ENCODE measurements at places on chromosomes 7 and 10. TPM values are rescaled to one million over a fixed set of nuclear protein-coding genes. Genes with fewer than 3 reads are reported as not detected.
A peak's percentile ranks its signal among the peaks of the same experiment; 100 is the strongest.

ACBD7 gene
- 0.71 TPM for total RNA-seq

FAM131B gene
- total RNA-seq, result 0.34 TPM

GALNT11 gene
- 37.9 TPM for total RNA-seq

PAPOLB gene
- total RNA-seq, result 0.10 TPM

CYP2C8 gene
- 0.36 TPM for total RNA-seq

CDK5 gene
- 4.1 TPM for total RNA-seq

- H3K4me1 ChIP-seq, result no peaks in the 10 kb centered on the region
- H3K27ac ChIP-seq, result no peak overlapping the region
- DNase-seq, result no peak
These were observed 52.5 kb downstream of the DGKB start for GRCh38 chr7:14850039-14850438.

GRCh38 chr7:80611779-80612178 is 26.7 kb upstream of the CD36 start:
- peak; percentile 34 for DNase-seq
- H3K27ac ChIP-seq, result no peak overlapping the region
- no peaks in the 10 kb centered on the region for H3K27me3 ChIP-seq
- no peak overlapping the region for H3K4me3 ChIP-seq

DNA sequence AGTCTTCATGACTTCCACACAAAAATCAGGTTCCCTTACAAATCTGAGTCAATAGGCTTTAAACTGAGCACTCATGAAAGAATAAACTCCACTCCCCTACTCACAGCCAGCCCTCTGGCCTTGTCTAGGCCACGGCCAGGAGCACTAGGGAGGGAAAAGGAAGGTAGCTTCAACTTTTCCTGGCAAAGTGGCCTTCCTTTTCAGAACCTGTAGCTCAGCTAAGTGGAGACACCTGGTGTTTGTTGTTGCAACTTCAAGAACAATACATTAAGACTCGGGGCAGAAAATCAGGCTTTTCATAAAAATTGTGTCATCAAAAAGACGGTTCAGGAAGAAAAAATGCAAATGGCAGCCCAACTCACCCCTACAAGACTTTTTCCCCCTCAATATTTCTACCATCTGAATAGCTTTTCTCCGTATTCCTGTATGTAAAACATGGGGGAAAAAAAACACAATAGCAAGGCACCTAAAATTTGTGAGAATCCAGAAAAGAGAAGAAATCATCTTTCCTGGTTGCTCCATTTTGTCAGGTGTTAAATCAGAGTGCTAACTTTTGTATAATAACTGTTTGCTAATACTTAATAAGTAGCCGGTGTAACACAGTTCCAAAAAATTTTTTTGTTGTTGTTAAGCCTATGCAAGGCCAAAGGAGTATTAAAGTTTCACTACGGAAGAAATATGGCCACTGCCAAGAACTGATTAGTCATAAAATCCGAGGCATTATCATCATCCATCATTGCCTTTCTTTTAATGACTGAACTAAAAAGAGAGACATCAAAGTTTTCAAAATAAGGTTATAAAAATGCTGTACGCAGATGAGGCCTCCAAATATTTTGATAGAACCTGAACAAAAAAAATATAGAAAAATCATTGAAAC is 66.2 kb upstream of the ARID5B start:
- H3K36me3 ChIP-seq, result no peaks in the 10 kb centered on the region
- H3K27me3 ChIP-seq, result no peaks in the 10 kb centered on the region
- no peak for DNase-seq
- H3K4me3 ChIP-seq, result no peak overlapping the region
- H3K27ac ChIP-seq, result no peak overlapping the region

DNA sequence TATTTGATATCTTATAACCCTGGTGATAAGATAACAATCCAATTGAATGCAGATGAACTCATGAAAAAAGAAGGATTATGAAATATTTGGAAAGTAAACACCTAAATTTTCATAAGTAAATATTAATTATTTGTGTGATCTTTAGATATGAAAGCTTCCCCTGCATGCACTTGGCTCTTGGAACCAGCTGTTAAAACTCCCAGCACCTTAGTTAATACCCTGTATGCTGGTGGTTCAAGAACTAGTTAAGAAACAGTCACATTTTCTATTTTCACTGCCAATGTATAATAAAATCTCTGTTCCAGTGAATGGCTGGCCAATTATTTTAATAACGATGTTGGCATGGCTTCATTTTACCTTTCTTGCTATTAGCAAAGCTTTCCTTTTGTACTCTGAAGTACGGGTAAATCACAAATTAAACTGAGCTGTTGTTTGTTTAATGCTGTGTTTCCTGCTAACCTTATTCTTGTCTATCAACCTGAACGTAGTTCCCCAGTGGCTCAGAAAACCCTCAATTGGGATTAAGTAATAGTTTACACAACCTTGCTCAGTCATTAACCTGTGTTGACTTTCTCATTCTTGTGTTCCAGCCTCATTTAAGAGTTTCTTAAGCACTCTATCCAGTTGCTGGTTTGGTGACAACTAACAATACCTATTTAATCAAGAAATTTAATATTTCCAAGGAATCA is 38.9 kb downstream of the MET start:
- no peaks in the 10 kb centered on the region for H3K36me3 ChIP-seq
- no peaks in the 10 kb centered on the region for H3K4me1 ChIP-seq
- no peaks in the 10 kb centered on the region for H3K27me3 ChIP-seq
- no peak overlapping the region for H3K4me3 ChIP-seq
- H3K27ac ChIP-seq, result no peak overlapping the region

GRCh38 chr7:77727936-77728701 is 31.9 kb downstream of the RSBN1L start:
- H3K4me3 ChIP-seq, result no peak overlapping the region
- H3K27ac ChIP-seq, result no peak overlapping the region
- H3K27me3 ChIP-seq, result no peaks in the 10 kb centered on the region
- H3K4me1 ChIP-seq, result peaks cover 9% of the 10 kb centered on the region

DNA sequence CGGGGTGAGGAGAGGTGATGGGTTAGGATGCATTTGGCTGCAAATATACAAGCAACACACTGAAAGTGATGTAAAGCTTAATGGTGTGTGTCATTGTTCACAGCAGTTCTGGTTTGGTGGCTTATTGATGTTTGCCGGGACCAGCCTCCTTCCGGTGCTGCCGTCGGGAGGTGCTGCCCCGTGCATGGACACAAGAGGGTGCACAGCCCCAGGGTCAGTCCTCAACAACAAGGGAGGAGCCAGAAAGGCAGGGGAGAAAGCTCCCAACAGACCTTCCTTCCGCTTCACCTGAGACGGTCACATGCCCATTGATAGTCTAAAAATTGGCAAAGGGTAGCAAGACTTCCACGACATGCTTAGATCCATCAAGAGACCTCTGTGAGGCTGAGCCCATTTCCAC is 9.5 kb downstream of the RNF32 start:
- H3K27ac ChIP-seq, result no peak overlapping the region
- no peak overlapping the region for H3K4me3 ChIP-seq
- no peaks in the 10 kb centered on the region for H3K36me3 ChIP-seq
- DNase-seq, result no peak
- H3K27me3 ChIP-seq, result no peaks in the 10 kb centered on the region

- no peaks in the 10 kb centered on the region for H3K36me3 ChIP-seq
- H3K4me1 ChIP-seq, result no peaks in the 10 kb centered on the region
- H3K4me3 ChIP-seq, result no peak overlapping the region
- H3K27me3 ChIP-seq, result no peaks in the 10 kb centered on the region
These were observed 9.8 kb upstream of the MAFK start for GRCh38 chr7:1520539-1521234.

DNA sequence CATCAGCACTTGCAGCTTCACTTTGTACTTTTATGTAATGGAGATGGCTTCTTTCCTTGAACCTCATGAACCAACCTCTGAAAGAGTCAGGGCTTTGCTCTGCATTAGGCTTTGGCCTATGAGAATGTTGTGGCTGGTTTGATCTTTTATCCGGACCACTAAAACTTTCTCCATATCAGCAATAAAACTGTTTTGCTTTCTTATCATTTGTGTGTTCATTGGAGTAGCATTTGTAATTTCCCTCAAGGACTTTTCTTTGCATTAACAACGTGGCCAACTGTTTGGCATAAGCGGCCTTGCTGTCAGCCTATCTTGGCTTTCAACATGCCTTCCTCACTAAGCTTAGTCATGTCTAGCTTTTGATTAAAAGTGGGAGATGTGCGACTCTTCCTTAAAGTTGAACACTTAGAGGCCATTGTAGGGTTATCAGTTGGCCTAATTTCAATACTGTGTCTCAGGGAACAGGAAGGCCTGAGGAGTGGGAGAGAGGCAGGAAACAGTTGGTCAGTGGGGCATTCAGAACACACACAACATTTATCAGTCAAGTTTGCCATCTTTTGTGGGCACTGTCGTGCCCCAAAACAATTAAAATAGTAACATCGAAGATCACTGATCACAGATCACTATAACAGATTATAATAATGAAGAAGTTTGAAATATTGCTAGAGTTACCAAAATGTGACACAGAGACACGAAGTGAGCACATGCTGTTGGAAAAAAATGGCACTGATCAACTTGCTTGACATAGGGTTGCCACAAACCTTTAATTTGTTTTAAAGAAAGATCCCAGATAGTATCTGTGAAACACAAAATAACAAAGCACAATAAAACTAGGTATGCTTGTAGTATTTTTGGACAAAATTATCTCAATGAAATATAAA is 64.7 kb downstream of the NRF1 start:
- H3K4me1 ChIP-seq, result no peaks in the 10 kb centered on the region
- H3K27ac ChIP-seq, result no peak overlapping the region
- no peak overlapping the region for H3K4me3 ChIP-seq
- no peak for DNase-seq
- H3K27me3 ChIP-seq, result no peaks in the 10 kb centered on the region

DNA sequence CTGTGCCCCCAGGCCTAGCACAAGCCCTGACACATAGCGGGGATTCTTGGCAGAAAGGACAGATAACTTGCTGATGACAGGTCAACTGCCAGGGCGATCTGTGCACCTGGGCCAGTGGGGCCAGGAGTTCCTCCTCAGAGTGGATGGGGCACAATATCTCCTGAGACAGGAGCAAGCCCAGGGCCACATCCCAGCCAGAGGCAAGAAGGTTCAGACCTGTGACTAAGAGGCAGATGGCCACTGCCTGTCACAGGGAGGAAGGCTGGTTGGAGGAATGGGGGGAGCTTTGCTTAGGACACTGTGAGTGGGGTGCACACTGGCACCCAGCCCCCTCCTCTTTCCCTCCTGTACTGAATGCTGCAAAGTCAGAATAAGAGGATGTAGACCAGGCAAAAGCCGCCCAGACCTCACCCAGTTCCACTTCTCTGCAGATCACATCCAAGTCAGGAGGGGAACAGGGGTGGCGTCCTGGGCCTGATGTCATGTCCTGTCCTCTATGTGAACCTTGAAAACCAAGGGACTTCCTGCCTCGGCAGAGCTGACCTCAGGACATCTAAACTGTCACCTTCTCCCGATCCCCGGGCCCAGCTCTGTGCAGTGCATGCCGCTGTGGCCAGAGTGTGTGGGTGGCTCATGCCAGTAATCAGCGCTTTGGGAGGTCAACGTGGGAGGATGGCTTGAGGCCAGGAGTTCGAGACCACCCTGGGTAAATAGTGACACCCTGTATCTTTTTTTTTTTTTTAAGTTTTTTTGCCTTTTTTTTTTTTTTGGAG is 1.3 kb downstream of the GUSB start:
- H3K36me3 ChIP-seq, result no peaks in the 10 kb centered on the region
- peak; percentile 35 for DNase-seq
- no peaks in the 10 kb centered on the region for H3K27me3 ChIP-seq
